Osteocyte (in vitro differentiated cells): ENCODE measurements at places on chromosomes 7 and 10. TPM values are rescaled to one million over a fixed set of nuclear protein-coding genes. Genes with fewer than 3 reads are reported as not detected.

The RADIL gene
- 2.1 and 3.4 TPM in 2 replicates for total RNA-seq

- peak; percentile 4 for DNase-seq
These were observed 193.8 kb downstream of the SNX10 start for GRCh38 chr7:26485367-26485934.

GRCh38 chr10:3723766-3724165 lies 61.2 kb downstream of the KLF6 start:
- DNase-seq = no peak

The CDC14C gene
- total RNA-seq = not detected in 2 replicates

The OPALIN gene
- not detected in 2 replicates for total RNA-seq

GRCh38 chr7:111290419-111290818 lies 199.5 kb downstream of the LRRN3 start:
- DNase-seq = no peak

DNA sequence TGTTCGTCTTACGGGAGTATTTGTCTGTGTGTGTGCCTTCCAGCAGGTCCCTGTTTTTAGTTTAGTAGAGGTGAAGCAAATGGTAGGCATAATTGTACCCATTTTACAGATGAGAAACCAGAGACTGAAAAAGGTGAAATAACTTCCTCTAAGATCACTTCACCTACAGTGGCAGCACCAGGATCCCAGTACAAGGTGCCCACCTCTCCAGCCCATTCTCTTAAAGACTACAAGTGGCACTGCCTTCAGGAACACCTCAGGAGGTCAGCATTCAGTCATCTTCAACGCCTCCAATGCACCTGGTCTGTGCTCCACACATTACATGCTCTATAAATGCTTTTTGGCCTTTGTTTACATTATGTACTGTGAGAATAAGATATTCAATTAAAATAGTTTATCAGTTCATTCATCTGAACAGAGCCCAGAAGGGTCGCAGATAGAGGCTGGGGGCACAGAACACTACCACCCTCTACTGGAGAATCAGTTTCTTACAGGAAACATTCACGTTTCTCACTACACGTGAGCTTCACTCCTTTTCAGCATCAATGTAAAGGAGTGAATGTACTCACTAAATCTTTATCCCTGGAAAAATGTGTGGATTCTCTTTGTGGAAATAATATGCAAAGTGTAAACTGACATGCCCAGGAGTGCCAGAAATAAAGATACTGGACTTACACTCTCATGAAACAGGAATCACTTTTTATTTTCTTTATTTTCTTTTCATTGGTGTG lies 45.5 kb upstream of the ABLIM1 start:
- no peak for DNase-seq

DNA sequence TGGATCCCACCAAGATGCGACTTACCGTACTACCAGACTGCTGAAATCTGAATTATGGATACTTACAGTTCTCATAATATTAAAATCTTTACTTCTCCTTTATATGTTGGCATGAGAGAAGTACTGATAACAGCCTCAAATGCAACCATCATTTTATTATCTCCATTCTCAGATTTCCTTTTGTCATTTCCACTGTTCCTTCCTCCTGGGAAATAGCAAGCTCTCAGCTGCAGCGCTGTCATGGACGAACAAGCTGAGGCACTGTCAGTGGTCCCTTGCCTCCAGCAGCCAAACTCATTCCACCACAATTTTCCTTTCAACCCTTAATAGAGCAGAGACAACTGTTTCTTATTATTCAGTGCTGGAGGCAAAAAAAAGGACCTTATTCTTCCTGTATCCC lies 478.4 kb downstream of the ARL4A start:
- no peak for DNase-seq

The C10orf53 gene
- not detected in 2 replicates for total RNA-seq

- no peak for DNase-seq
These were observed 64.7 kb downstream of the ZNF277 start for GRCh38 chr7:112271162-112271561.

The UTF1 gene
- total RNA-seq = not detected in 2 replicates

DNA sequence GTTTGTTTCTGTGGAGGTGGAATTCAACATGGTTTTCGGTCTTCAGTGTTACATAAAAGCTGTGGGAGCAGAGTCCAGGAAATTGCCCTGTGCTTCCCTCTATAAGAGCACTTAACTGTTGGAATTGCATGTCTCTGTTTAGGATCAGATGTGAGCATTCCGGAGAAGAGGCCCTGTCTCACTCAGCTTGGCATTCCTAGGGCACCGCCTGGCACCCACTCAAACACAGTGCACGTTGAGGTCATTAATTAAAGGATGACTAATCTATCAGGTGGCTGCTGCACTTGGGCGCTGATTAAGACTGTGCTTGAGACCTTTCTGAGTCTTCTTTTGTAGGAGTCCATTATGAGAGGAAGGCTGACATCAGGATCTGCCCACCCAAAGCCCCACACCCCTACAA lies 82.8 kb upstream of the VIPR2 start:
- no peak for DNase-seq
